Renal cortical epithelial cell (primary cell): ENCODE measurements at places on chromosomes 16 and 17. TPM values are rescaled to one million over a fixed set of nuclear protein-coding genes. Genes with fewer than 3 reads are reported as not detected.

- DNase-seq: no peak
These were observed 338.0 kb downstream of the WWOX start for GRCh38 chr16:78437352-78437968.

- no peak for DNase-seq
These were observed 3.1 kb downstream of the SEPTIN1 start for GRCh38 chr16:30379158-30379783.

DNA sequence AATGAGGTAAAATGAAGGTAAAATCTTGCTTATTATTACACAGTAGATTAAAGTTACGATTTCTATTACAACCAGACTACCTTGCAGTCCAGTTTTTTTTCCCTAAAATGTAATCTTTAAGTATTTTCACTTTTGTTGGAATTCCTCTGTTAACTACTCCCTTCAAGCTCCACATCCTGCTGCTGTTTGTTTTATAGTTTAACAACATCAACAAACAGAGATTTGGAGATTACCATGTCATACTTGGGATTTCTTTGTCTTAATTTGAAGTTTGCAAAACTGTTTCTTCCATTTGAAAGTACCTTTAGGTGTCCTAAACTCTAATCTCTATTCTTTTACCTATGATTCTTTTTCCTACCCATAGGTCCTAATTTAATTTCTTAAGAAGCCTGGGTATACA is 83.3 kb downstream of the ABHD15 start:
- no peak for DNase-seq

- DNase-seq: peak; percentile 2
These were observed 34.0 kb downstream of the DGKE start for GRCh38 chr17:56867948-56868376.

- DNase-seq: no peak
These were observed 113.5 kb upstream of the CCL2 start for GRCh38 chr17:34141590-34141989.

GRCh38 chr16:55184052-55184451 is 140.0 kb upstream of the IRX6 start:
- DNase-seq: no peak

DNA sequence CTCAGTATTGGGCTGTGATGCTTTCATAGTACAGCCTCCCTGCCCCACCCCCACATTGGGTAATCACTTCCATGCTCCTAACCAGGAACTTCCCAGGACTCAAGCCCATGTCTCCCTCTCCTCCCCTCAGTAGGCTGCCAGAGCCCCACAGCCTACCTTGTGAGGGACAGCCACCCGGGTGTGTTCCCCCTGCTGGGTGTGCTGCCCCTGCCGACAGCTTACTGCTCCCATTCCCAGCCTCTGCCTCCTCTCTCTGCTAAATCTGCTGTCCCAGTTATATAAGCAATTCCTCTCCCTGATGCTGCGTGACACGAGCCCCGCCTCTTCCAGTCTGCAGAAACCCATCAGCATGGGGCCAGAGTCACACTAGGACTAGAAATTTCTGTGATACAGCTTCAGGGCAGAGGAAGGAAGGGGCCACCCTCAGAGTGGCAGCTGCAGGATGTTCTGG is at the start of gene RSKR:
RSKR (minus strand) TSS at position 255 of the 451 bp plus-strand sequence; CDS start at position 231, 24 bp downstream.
- no peak for DNase-seq

DNA sequence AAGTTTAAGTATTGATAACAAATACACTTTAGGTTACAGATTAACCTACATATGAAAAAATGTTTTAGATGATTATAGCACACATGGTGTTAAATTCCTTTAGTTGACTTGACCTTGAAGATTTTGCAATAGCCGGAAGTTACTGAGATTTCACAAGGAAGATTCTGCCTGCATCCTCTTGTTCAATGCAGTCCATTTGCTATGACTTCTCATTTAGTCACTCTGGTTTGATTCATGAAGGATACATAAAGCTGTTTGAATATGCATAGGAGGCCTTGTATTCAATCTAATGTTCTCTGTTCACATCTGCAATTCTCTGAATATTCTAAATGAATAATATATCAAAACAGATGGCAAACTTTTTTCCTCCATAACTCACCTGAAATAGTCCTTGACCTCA is 870.2 kb upstream of the GOT2 start:
- no peak for DNase-seq

Gene SDR42E2
- not detected in 2 replicates for total RNA-seq

Gene ARHGDIG
- total RNA-seq: not detected in 2 replicates

Gene CCDC137
- 9.0 and 11.9 TPM in 2 replicates for total RNA-seq

Gene HS3ST3B1
- total RNA-seq: 2.8 and 7.9 TPM in 2 replicates

Gene CDRT15L2
- total RNA-seq: not detected in 2 replicates

Gene HCRT
- not detected in 2 replicates for total RNA-seq

Gene CCL15
- not detected in 2 replicates for total RNA-seq
